ENCODE measurements at places on chromosomes 6 and 20. TPM values are rescaled to one million over a fixed set of nuclear protein-coding genes. Genes with fewer than 3 reads are reported as not detected.

GRCh38 chr20:16064989-16065707 lies 508.1 kb downstream of the KIF16B start:
- no peak for DNase-seq

GRCh38 chr6:51684603-51685002 lies 402.8 kb downstream of the PKHD1 start:
- no peak for DNase-seq

GRCh38 chr6:69489970-69490369 lies 306.8 kb downstream of the LMBRD1 start:
- DNase-seq = no peak

DNA sequence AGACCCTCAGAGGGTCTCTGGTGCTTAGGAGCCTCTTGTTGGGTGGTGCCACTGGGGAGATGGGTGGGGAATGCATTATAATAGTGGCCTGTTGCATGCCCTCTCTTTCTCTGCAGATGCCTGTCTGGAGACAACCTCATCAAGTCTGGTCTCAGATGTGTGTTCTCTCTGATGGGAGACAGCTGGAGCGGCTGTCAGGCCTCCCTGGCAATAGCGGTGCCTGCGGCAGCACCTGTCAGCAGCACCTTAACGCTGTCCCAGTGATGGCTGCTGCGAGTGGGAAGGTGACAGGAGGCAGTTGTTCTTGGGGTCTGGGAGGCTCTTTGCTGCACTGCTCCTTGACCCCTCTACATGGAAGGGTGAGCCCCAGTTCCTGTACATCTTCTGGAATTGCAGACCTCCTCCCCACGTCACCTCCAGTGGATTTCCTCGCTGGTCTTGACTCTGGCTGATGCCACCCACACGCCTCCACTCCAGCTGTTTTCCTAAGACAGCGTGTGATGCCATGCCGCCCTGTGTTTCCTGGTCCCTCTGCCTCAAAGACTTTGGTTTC lies 63.3 kb upstream of the BLCAP start:
- no peak for DNase-seq

GRCh38 chr6:20850686-20851416 lies 316.6 kb downstream of the CDKAL1 start:
- no peak for DNase-seq

The DUSP15 gene
- 8.4 TPM for total RNA-seq

- DNase-seq = no peak
These were observed 125.1 kb downstream of the ZNF217 start for GRCh38 chr20:53468587-53468986.

GRCh38 chr6:141421378-141421777 lies 711.3 kb upstream of the GJE1 start:
- no peak for DNase-seq

DNA sequence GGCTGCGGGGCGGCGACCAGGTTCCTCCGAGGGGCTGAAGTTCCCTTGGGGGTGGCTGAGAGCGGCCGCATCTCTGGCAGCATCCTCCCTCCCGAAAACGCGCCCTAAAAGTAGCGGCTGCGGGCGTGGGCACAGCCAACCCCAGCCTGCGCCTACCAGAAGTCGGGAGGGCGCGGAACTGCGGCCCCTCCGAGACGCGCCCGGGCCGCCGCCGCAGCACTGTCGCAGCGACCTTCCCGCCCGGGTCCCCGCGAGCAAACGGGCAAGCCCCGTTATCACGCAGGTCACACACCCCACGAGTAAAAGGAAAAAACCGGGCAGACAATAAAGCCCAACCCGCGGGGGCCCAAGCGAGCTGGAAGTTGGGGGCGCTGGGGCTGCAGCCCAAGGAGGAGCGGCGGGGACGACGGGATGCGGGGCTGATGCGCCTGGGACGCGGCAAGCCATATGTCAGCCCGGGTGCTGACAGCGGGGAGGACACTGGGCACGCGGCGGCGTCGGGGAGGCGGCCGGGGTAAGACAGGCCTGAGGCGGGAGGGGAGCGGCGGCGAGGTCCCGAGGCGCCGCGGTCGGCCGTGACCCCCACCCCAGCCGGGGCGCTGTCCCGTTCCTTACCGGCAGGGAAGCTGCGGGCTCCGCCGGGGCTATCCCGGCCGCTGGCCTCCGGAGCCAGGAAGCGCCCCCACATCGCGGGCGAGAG lies 659 bp downstream of the CEP85L start:
- DNase-seq = no peak

- DNase-seq = peak; percentile 89
These were observed at the start of gene GGT7 for GRCh38 chr20:34872622-34873224. Gene GGT7, minus strand, starts transcription at chr20:34872856. Its CDS starts 41 bp downstream, at chr20:34872815.

- DNase-seq = no peak
These were observed 63.9 kb upstream of the MCHR2 start for GRCh38 chr6:100057941-100058340.

- no peak for DNase-seq
These were observed 122.3 kb downstream of the BANF2 start for GRCh38 chr20:17822039-17822438.

GRCh38 chr6:22732176-22732970 lies 163.0 kb downstream of the HDGFL1 start:
- no peak for DNase-seq

GRCh38 chr6:86869500-86869899 lies 67.8 kb upstream of the HTR1E start:
- DNase-seq = no peak

The OPN5 gene
- total RNA-seq = not detected

The SNRPB gene
- total RNA-seq = 29.5 TPM

The MYH7B gene
- 26.5 TPM for total RNA-seq

DNA sequence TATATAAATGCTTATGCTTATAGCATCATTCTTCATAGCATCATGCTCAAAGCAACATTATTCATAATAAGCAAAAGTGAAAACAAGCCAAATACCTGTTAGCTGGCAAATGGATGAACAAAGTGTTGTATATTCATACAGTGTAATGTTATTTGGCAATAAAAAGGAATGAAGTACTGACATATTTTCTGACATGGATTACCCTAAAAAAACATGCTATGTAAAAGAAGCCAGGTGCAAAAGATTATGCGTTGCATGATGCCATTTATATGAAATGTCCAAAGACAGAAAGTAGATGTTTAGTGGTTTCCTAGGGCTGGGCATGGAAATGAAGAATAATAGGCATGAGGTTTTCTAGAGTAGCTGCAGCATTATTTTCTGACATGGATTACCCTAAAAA lies 77.1 kb downstream of the GFRA4 start:
- DNase-seq = no peak

The CARMIL1 gene
- total RNA-seq = 50.9 TPM

GRCh38 chr20:46520976-46521579 lies 7.7 kb upstream of the ZNF334 start:
- DNase-seq = no peak

The BFSP1 gene
- total RNA-seq = 5.0 TPM

DNA sequence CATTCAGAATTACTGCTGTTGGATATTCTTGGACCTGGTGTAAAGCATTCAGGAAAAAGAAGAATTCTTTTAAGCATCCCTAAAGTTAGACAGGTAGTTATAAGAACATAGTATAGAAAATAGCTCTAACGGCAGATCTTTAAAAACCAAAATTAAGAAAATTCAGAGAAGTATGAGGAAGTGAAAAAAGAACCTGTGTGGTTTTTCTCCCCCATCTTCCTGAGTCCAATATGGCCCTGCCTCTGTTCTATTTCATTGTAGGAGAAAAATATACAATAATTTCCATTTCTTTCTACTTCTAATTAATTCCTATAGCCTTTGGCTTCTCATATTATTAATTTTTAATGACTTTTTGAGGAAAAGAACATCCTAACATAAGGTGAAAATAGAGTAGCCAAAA lies 47.1 kb downstream of the FHL5 start:
- no peak for DNase-seq

GRCh38 chr6:139580592-139581484 lies 206.4 kb upstream of the CITED2 start:
- DNase-seq = no peak

The OOEP gene
- total RNA-seq = not detected

The CD93 gene
- 2.7 TPM for total RNA-seq

- DNase-seq = no peak
These were observed 128.5 kb upstream of the SALL4 start for GRCh38 chr20:51930775-51931174.

The NHLRC1 gene
- total RNA-seq = 3.4 TPM

DNA sequence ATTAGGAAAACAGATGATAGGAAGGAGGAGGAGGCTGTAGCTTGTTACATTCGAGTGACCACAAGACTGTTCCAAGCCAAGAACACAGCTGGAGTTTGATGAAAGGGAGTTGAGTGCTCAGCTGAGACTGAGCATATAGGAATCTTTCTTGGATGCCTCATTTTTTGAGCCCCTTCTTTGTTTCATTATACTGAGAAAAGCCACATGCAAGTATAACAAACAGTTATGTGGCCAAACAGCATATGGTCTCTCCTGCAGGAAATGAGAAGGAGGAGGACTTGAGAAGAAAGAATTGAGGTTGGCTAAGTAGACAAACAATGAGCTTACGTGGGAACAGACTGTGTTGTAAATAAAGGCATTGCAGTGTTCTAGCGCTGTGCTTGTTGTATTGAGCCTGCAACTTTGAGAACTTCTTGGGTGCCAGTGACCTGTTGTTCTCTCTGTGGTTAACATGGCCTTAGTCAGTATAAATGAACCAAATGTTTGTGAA lies 78.3 kb downstream of the AKAP7 start:
- DNase-seq = no peak

DNA sequence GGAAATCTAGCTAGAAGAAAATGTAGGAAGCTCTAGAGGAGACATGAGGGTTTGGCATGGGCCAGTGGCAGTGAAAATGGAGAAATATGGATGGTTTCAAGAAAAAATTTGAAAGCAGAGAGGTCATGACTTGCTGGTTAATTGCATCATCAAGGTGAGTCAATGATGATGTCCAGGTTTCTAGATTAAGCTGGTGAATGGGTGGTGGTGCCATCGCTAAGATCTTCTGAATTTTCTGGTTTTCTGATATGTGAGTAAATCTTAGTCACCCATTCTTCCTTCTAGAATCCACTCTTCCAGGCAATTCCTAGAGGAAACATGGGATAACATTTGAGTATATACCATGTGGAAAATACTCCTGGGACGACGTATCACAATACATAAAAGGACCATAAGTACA lies 25.0 kb downstream of the SH3BGRL2 start:
- DNase-seq = no peak

The SCUBE3 gene
- total RNA-seq = 0.35 TPM

DNA sequence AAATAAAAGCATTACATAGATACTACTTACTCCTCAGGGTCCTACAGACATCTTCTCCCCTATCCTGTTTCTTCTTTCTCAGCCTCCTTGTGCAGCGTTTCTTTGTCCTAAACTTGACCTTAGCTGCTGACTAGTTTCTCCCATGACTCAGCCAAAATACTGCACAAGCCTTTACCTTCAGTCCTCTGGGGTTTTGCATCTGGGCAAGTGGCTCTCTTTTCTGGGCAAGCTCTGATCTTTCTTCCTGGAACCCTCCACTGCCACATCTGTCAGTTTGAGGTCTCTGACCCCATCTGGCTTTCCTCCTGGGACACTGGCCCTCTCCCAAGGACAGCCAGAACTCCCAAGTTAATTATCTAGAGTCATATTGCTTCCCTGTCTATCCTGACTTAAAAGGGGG lies 838.4 kb downstream of the DHX35 start:
- no peak for DNase-seq

The HRH3 gene
- 27.8 TPM for total RNA-seq

GRCh38 chr6:155883741-155884140 lies 428.1 kb upstream of the NOX3 start:
- no peak for DNase-seq

The DPPA5 gene
- not detected for total RNA-seq

The ECT2L gene
- total RNA-seq = 0.46 TPM

GRCh38 chr6:33977606-33978411 lies 168.1 kb downstream of the GRM4 start:
- DNase-seq = peak; percentile 1

The BHLHE23 gene
- not detected for total RNA-seq

The SAYSD1 gene
- total RNA-seq = 14.3 TPM

DNA sequence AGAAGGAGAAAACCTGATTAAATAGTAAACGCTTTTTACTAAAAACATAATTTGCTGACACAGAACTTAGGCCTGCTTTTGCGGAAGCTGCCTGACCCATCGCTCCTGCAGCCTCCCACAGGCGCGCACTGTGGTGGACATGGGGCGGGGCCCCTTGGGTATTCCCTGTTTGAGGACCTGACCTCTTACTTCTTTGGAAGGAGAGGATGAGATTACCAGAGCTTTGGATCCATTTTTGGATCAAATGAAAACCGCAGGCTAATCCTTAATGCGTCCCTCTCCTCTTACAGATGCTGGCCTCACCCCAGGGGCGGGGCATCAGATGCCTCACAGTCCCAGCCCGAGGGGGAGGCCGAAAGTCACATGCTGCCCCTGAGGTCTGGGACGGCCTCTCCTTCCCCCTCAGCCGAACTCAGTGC lies 151.0 kb downstream of the SCML4 start:
- DNase-seq = no peak

DNA sequence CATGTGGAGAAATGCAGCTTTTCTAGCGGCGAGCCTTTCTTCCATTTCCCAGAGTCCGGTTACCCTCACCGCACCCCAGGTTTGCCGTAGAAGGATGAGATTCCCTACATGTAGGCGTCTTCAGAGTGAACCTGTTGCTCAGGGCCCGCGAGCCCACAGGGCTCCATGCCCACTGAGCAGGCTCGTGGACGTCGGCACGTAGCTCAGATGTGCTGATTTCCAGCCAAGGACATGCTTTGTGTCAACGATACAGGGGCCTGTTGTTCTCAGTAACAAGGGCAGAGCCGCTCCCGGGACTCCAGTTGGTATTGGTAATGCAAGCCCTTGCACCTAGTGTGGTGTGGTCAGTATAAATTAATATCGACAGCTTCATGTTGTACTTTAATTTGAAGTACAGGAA lies 159.6 kb downstream of the MTHFD1L start:
- peak; percentile 78 for DNase-seq

- DNase-seq = no peak
These were observed 36.8 kb upstream of the KLHL31 start for GRCh38 chr6:53702316-53702715.

DNA sequence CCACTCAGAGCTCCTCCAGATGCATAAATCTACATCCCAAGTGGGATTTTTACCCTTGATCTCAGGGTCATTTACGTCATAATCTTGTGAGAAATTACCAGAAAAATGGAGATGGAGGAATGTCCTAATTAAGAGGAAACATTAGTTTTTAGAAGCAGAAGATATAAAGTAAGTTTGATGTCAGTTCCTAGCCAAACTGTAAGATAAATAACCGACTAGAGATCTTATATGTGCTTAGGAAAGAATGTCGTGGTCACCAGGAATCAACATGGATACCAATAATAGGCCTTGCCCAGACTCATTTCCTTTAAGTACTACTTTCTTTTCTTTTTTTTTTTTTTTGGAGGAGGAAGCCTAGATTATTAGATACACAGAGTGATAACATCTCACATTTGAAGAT lies 186.9 kb downstream of the UTRN start:
- DNase-seq = no peak

- no peak for DNase-seq
These were observed 16.4 kb downstream of the MYT1 start for GRCh38 chr20:64180673-64181072.

Measured in dorsolateral prefrontal cortex (tissue), 122 donors.